ENCODE measurements at places on chromosomes 16 and 17. TPM values are rescaled to one million over a fixed set of nuclear protein-coding genes. Genes with fewer than 3 reads are reported as not detected.

- DNase-seq, result peak; percentile 85
Measured at GRCh38 chr16:11410376-11411058, 65.3 kb downstream of the RMI2 start.

DNA sequence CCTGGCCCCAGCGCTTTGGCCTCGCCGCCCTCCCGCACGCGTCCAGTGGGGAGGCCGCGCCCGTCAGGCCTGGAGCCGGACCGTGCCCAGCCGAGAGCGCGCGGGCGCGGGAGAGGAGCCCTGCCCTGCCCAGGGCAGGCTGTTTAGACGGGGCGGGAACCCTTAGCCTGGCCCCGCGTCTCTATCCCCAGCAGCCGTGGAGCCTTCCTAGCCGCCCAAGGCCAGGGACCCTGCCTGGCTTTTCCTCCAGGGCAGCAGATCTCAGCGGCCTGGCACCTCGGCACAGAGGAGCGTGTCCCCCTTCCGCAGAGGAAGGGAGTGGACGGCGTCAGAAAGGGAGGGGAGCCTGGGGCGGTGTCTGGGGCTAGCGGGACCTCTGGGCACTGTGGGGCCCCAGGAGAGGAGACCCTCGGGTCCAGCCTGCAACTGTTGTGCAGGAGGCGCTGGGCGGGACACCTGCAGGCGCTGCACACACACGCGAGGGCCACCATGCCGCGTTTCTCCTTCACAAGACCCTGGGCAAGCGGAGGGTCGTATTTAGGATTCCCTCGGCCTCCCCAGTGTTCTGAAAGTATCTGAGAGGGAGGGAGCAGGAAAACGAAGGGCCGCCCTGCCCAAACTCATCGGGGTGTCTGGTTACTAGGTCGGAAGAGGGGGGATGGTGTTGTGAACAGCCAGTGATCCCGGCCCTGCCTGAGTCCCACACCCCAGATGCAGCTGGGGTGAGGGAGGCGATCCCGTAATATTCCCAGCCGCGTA, 2.3 kb upstream of the NPTX1 start:
- DNase-seq, result no peak

DNA sequence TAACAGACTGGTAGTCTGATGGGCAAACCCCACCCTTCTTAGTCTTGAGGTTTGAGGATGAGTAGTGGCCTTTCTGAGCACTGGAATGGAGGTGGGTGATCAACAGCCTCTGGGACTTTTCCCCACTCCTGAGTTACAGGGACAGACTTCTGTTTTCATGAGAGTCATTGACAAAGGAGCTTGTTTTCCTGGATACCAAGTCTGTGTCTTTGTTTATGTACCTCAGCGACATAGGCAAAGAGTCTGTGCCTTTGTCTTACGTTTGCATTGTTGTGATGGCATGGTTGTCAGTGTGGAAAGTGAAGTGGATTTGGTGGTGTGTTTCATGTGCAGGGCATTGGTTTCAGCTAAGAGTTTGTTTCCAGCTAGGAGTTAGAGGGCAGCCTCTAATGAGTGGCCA, 17.5 kb downstream of the EPN2 start:
- DNase-seq, result no peak

PYDC1 gene
- not detected for total RNA-seq

GUCY2D gene
- not detected for total RNA-seq

DNA sequence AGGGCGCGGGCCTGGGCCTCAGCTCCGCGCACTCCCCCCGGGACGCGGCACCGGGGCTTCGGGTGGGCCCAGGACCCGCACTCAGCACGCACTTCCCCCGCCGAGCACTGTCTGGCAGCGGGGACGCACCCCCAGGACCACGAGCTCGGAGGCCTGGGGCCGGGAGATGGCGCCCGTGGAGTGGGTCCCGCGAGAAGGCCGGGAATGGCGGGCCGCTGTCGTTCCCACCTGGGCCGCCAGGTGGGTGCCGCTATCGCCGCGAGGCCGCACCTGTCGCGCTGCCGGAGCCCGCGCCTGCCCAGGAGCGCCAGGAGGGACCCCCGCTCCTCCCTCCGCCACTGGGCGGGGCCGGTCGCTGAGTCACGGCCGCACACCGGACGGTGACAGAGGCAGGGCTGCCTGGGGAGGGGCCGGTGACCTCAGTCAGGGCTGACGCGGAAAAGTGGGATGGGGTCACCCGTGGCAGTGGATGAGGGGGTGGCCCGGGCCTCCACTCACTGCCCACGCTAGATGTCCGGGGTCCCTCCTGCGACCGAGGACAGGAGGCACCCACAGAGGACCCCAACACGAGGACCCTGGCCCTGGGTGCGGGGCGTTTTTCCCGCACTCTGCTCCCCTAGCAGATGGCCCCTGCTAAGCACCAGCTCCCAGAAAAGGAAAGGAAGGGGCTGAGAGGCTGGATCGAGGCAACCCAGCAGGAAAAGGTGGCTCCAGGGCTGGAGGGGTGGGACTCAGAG, 6.9 kb upstream of the ACTG1 start:
- peak; percentile 89 for DNase-seq

DNA sequence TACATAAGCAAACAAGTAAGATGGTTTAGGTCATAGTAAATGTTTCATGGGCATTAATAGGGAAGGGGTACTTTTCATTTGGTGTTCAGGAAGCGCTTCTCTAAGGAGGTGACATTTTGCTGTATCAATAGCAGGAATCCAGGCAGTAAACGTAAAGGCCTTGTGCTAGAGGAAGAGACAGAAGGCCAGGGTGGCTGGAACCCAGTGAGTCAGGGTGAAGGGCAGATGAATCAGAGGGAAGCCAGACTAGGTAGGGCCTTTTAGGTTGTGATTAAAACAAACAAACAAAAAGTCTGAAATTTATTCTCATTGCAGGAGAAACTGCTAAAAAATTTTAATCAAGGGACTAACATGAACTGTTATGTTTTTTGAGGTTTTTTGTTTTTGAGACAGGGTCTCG, 6.5 kb downstream of the BMERB1 start:
- no peak for DNase-seq

DNA sequence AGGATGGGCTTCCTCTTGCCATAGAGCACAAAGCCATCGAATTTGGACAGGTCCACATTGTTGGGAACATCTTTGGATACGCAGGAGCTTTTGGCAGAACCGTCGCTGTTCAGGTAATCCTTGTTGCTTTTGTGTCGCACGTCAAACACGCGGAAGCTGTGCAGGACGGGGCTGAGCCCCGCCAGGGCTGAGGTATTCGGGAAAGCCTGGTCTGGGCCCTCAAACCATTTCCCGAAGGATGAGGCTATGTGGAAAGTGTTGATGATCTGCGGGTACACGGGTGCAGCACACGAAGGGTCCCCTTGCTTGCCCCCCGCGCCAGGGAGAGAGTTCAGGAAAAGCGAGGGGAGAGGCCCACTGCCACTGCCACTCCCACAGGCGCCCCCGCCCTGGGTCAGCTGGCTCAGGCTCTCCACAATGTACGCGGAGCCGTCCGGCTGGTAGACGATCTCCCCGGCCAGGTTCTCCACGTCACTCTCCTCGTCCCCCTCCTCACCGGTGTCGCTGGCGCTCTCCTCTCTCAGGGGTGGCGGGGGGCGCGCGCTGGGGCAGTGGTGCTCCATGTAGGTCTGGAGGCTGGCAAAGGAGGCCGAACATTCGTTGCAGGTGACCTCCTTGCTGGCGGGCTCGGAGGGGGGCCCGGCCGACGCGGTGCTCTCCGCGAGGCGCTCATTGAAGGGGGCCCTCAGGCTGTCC, 88.5 kb downstream of the ZFHX3 start:
- no peak for DNase-seq

DNA sequence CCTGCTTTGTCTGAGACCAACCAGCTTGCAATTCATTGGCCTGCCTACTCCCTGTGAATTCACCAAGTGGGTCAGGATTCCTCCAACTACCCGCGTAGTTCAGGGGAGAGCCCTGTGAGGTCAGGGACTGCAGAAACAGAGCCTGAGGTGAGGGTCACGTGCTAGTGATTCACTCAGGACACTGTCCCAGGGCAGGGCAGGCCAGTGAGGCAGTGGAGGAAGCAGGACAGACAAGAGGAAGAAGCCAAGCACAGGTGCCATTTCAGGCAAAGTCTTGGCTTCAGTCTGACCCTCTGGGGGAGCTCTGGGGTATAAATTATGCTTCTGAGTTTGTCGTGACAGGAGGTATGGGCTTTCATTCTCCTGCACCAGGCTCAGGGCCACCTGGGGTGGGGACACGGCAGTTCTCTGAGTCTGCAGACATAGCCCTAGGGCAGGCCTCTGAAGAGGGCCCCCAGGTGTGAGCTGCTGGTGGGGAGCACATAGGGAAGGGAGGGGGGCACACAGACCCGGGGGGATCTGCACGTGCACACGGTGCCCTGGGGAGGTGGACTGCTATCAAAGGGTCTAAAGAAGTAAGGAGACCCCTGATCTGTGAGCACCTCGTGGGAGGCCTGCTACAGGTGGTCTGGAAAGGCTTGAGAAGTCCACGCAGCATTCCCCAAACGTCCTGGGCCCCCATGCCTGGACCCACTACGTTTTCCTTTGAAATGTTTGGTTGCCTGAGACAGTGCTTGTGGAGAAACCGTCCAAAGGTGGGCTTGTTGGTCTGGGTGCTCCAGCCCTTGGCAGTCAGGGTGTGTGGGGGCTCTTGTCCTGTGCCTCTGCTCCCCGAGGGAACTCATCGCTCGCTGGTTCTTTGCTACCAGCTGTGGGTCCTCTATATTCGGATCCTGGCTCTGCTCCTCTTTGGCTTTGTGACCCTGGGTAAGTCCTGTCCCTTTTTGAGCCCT, 46.4 kb downstream of the NKD1 start:
- DNase-seq, result no peak

- no peak for DNase-seq
Measured at GRCh38 chr17:63834431-63835166, 7.1 kb upstream of the FTSJ3 start.

PPM1E gene
- 0.21 TPM for total RNA-seq

SLC5A11 gene
- not detected for total RNA-seq

GRCh38 chr16:60143348-60143705, 1409.2 kb upstream of the GOT2 start:
- DNase-seq, result no peak

GRCh38 chr16:20866145-20866772, 33.9 kb downstream of the DCUN1D3 start:
- DNase-seq, result peak; percentile 76

TAC4 gene
- total RNA-seq, result not detected

CACNA1H gene
- total RNA-seq, result 17.8 TPM

GRCh38 chr16:49698931-49699840, 156.7 kb downstream of the ZNF423 start:
- DNase-seq, result peak; percentile 93

DNA sequence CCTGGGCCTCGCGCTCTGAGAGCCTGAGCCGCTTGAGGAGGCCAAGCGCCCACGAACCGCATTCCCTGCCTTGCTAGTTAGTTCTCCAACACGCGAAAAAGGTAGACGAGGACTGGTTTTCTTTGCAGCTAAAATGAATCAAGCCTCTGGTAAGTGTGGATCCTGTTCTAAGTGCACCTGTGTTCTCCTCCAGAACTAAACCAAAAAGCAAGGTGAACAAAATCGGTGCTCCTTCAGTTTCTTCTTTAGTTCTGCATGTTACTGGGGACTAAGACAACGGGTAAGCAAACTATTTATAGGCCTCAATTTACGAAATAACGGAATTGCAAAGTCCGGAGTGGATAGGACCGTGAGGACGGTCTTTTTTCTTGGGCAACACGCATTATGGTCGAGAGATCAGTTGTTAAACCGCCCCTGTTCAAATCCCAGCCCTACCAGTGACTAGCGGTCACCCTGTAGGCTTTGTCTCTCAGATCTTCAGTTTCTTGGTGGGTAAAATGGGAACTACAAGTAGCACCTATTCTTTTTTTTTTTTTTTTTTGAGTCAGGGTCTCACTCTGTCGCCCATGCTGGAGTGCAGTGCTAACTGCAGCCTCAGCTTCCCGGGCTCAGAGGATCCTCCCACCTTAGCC, 993 bp upstream of the ANKRD11 start:
- no peak for DNase-seq

KRTAP3-2 gene
- total RNA-seq, result not detected

DNA sequence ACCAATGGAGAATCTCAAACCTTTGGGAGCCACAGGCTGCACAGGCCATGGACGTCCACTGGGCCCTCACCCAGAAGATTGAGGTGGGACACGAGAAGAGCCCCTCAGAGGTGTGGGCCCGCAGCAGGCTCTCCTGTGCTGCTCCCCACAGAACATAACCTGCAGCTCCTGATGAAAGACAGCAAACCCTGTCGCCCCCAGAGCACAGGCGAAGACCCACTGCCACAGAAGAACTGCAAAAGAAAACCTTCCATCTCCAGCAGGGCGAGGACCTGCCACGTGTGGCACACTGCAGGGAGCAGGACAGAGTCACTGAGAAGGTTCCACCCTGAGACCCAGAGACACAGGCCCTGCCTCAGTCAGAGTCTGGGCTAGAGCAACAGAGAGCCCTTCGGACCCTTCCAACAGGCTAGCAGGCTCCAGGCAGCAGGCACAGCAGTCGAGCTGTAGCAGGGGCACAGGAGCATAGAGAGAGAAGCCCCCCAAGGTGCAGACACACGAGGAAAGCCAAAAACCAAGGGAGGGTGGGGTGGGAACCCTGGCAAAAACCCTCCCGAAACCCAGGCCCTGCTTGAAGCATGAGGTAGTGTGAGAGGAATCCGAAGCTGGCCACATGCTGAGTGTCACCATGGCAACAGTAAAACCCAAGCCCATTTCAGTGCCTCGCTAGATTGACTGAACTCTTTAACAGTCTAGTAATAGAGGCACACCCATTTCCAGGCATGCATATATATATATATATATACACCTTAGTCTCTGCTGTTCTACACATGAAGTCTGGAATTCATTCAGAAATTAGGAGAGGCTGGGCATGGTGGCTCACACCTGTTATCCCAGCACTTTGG, 60.0 kb upstream of the CHMP6 start:
- peak; percentile 59 for DNase-seq

NOL11 gene
- total RNA-seq, result 32.0 TPM

BRICD5 gene
- total RNA-seq, result 3.4 TPM

DNA sequence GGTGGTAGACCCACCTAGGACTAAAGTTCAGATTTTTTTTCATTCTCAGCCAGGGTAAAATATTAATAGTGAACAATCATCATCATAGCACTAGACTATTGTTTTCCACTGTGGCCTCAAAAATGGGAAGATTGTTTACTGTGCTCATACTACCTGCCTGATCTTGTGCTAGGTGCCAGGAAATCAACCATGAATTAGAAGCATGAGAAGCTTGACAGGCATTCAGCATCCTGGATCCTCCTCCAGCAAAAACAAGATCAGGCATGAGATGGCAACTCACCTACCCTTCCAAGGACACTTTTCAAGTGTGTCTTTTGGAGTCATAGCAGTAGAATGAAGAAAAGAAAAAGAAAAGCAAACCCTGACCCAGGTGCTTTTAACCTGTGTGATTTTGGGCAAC, 174.2 kb downstream of the CYLD start:
- DNase-seq, result no peak

- DNase-seq, result no peak
Measured at GRCh38 chr16:56477096-56477878, 25.9 kb downstream of the OGFOD1 start.

ASPA gene
- total RNA-seq, result 6.6 TPM

FZD2 gene
- total RNA-seq, result 22.1 TPM

GRCh38 chr16:913817-914439, 56.9 kb downstream of the LMF1 start:
- no peak for DNase-seq

Measured in aorta (tissue), 5 donors.